ENCODE measurements at places on chromosomes 3 and 15. TPM values are rescaled to one million over a fixed set of nuclear protein-coding genes. Genes with fewer than 3 reads are reported as not detected.

DNA sequence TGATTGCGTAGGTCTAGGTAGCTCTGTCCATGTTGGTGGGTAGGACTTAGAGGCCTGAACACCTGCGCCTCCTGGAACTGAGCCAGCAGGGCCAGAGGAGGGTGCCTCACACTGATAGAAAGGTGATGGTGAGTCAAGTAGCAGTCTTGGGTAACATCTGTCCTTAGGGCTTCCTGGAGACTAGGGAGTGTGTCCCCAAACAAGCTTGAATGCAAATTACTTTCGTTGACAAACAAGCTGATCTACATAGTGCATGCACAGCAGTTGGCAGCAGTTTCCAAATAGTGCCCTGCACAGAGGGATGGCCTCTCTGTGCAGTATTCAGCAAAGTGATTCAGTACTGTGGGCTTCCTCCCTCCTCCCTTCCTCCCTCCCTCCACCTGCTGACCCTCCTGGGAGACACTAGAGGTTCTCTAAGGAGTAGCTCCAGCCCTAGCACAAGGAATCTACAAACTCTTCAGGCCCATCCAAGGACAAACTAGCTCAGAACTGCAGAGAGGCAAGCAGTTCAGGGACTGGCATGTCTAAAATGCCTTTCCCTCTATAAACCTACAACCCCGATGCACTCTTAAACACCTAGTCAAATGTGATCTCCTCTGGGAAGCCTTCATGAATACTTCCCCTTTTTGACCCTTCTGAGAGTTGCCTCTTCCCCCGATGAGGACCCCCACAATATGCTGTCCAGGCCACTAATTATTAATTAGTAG lies 61.0 kb downstream of the TLE3 start:
- H3K4me3 ChIP-seq = no peak overlapping the region
- H3K4me1 ChIP-seq = peaks cover 25% of the 10 kb centered on the region
- H3K27ac ChIP-seq = no peak overlapping the region
- DNase-seq = no peak

DNA sequence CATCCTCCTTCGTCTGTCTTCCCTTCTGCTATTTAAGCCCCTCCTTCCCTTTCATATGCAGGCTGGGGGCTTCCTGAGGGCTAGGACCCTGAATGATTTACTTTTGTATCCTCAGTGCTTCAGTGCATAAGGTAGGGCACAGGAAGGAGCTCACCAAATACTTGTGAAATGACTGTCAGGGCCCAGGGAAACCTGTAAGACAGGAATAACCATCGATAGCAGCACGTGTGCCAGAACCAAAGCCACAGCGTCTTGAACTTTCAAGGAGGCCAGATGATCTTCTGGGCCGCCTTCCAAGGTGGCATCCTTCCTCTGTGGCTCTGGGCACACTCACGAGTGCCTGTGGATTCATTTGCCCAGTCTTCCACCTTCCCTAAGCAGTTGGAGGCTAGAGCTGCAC lies 3.9 kb downstream of the TMED3 start:
- no peak overlapping the region for H3K4me3 ChIP-seq
- no peak for DNase-seq
- H3K36me3 ChIP-seq = peaks cover 64% of the 10 kb centered on the region
- no peaks in the 10 kb centered on the region for H3K27me3 ChIP-seq
- H3K4me1 ChIP-seq = peaks cover 16% of the 10 kb centered on the region

- peak overlapping the region; percentile 73 for H3K4me3 ChIP-seq
- no peaks in the 10 kb centered on the region for H3K36me3 ChIP-seq
- DNase-seq = no peak
- no peaks in the 10 kb centered on the region for H3K27me3 ChIP-seq
- H3K27ac ChIP-seq = peak overlapping the region; percentile 96
Observed at GRCh38 chr15:75646944-75647364, 758 bp upstream of the SNX33 start.

GRCh38 chr3:187841560-187841959 lies 96.3 kb upstream of the BCL6 start:
- H3K27me3 ChIP-seq = no peaks in the 10 kb centered on the region
- no peak overlapping the region for H3K4me3 ChIP-seq
- no peaks in the 10 kb centered on the region for H3K4me1 ChIP-seq
- no peaks in the 10 kb centered on the region for H3K36me3 ChIP-seq
- H3K27ac ChIP-seq = no peak overlapping the region

The ARHGAP11A gene
- polyA plus RNA-seq = 4.8 TPM

Data from SK-N-SH (cell line).